ENCODE measurements at places on chromosomes 7 and 10.

DNA sequence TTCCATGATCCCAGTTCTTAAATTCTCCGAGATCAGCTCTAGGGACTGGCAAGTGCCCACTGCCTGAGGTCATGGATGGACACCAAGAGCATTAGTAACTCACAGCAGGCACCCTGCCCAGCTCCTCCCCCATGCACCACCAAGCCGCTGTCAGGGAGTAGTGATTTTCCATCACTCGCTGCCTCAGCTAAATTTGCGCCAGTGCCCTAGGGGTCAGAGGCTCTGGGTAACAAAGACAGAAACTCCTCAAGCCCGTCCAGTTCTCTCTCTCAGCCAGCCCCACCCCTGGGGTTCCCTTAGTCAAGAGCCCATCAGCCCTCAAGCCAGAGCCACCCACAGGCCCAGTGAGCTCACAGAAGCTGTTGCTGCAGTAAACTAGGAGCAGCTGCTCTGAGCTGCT is 30.0 kb downstream of the PAX2 start:
- peak; percentile 74 for DNase-seq

DNA sequence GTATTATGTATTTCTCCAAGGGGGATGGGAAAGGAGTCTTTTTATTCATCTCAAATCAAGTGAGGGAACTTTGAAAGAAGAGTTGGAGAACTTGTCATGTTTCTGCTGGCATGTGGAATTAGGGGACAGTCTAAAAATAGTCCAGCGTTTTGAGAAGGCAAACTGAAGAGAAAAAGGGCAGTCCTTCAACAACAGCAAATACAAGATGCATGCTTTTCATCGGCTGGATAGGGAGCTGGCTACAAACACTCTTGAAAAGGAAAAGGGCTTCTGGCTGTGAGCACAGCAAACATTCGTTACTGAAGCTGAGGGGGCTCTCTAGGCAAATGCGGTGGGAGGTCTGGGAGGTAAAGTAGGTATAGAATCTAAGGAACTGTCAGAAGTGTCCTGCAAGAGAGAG is 91.9 kb downstream of the AHR start:
- DNase-seq = no peak

GRCh38 chr10:124465777-124466488 is 4.3 kb downstream of the LHPP start:
- no peak for DNase-seq

GRCh38 chr10:102300278-102300843 is 55.0 kb downstream of the GBF1 start:
- DNase-seq = peak; percentile 40

GRCh38 chr10:132443605-132443982 is 46.6 kb downstream of the PWWP2B start:
- DNase-seq = peak; percentile 85

DNA sequence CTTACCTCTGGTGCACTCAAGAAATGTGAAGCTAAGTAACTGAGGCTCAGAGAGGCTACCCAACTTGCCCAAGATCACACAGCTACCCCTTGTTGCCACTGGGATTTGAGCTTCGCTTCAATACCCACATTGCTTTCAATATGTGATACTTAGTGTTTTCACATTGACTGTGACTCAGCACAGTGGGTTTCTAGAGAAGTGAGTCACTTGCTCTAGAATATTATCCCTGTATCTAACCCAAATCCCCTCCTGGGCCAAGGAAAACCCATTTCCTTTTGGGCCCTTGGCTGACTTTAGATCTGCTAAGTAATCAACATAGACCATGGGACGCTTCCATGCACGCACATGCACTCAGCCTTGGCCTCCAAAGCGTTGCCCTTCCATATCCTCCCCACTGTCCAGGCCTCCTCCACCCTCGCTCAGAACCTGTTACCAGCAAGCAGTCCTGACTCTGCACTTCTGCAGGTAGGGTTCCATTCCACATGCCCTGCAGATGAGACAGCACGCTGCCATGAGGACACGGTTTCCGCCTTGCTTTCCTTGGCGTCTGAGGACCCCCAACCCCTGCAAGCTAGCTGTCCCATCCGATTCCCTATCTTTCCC is 87.7 kb upstream of the CHST15 start:
- DNase-seq = no peak

- no peak for DNase-seq
Observed at GRCh38 chr10:132489704-132490534, 47.7 kb upstream of the INPP5A start.

DNA sequence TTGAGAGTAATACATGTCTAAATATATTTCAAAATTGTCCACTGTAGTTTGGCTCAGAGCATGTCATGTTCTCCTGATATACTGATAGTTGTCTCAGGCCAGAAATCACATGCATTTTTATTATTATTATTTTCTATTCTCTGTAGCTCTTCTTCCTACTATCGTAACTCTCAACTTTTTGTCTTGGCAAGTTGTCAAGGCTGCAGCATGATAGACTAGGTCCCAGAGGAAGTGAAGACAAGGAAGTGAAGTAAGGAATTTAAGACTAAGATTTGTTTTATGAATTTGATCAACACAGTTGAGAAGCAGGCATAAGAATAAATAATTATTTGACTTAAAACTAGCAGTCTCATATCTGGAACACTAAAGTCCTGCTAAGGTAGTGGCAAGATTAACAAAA is 369.5 kb downstream of the ABCA13 start:
- no peak for DNase-seq

GRCh38 chr10:94224656-94225055 is 138.1 kb downstream of the NOC3L start:
- peak; percentile 40 for DNase-seq

DNA sequence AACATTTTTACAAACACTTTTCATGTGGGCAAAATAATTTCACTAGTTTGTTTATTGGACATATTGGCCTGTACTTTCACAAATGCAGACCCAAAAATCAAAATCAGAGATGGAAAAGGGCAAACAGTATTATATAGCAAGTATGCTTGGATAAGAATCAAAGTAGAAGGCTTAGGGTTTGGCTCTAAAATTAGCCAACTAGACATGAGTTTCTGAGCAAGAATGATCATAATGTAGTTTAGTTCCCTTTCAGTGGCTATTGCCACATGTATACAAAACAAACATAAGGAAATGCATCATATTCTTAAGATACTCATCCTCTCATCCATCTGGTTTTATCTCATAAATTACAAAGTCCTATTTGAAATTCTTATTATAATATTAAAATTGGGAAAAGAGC is 132.5 kb downstream of the IMMP2L start:
- DNase-seq = no peak

GRCh38 chr7:131305152-131305551 is 22.5 kb upstream of the MKLN1 start:
- DNase-seq = no peak

GRCh38 chr7:2046581-2047565 is 185.9 kb downstream of the MAD1L1 start:
- no peak for DNase-seq

DNA sequence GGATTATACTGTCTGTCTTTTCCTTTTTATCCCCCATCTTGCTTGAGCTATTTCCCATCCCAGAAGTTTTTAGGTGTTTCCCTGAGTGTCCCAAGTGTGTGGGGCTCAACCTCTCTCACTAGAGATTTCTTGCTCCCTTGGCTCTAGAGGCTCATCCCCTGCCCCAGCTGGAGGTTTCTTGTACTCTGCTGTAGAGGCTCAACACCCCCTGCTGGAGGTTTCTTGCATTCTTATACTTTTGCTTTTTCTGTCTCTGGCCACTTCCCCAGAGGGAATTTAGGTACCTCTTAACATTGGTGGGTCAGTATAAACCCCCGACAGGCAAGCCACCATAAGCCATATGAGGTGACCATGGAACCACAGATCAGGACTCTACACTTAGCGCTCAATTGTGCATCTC is 114.2 kb upstream of the FAM3C start:
- DNase-seq = no peak

DNA sequence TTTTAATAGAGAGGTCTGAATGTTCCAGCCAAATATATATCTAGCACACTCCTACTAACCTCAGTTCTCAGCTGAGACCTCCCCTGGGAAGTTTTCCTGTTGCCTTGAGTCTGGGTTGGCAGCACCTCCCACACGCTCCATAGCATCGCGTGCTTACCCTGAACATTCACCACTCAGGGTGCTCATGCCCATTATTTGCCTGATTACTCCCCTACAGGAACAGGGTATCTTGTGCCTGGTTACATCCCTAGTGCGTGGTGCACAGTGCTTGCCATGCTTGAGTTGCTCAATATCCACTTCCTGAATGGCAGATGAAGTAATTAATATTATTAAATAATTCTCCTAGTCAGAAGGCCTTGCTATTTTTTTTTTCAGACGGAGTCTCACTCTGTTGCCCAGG is 269.9 kb upstream of the IMMP2L start:
- no peak for DNase-seq

- no peak for DNase-seq
Observed at GRCh38 chr7:2644220-2644561, 12.4 kb downstream of the TTYH3 start.

- peak; percentile 68 for DNase-seq
Observed at GRCh38 chr7:93327006-93327633, 95.0 kb downstream of the VPS50 start.

DNA sequence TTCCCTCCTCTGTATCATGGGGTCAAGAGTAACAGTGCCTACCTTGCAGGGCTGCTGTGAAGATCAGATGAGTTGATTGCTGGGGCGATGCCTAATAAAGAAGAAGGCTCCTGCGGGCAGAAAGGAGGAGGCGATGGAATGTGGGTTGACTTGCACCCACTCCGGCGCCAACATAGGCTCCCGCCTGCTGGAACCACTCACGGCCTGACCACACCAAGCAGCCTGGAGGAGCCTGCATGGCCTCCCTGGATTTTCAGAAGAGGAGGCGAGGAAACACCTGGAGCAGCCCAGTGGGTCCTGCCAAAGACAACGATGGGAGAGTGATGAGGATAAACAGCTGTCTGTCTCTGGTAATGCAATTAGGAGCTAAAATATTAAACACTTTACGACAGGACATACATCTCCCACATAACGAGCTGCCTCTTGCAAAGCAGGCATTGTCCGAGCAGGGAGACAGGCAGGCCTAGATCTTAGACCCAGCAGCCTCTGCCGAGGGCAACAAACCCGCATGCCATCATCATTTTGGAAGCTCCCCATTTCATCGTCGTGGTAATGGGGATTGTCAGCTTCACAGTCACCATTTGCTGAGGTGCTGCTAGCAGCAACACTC is 302.9 kb upstream of the ZMIZ1 start:
- DNase-seq = no peak

DNA sequence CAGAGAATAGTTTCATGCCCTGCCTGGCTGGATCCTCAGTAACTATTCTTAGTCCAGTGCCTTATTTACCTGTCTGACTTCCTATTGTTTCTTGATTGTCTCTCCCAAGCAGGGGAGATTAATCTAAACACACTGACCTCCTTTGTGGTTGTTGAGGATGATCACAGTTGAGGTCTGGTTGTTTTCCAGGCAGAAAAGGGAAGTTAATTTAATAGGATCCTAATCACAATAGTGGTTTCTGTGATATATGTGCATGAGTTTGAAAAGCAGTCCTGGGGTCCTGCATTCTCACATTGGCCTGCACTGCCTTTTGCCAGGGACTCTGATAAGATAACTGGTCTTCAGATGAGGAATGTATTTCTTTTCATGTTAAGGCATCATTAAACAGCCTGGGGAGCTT is 130.1 kb downstream of the SND1 start:
- DNase-seq = no peak

- no peak for DNase-seq
Observed at GRCh38 chr7:69617364-69617763, 19.1 kb downstream of the AUTS2 start.

GRCh38 chr10:34804306-34804705 is 10.8 kb downstream of the PARD3 start:
- no peak for DNase-seq

- DNase-seq = no peak
Observed at GRCh38 chr10:132103116-132103910, 37.6 kb downstream of the JAKMIP3 start.

GRCh38 chr7:102291056-102291915 is 4.6 kb downstream of the SH2B2 start:
- DNase-seq = no peak

- peak; percentile 50 for DNase-seq
Observed at GRCh38 chr7:93055543-93056107, 62.2 kb downstream of the SAMD9 start.

DNA sequence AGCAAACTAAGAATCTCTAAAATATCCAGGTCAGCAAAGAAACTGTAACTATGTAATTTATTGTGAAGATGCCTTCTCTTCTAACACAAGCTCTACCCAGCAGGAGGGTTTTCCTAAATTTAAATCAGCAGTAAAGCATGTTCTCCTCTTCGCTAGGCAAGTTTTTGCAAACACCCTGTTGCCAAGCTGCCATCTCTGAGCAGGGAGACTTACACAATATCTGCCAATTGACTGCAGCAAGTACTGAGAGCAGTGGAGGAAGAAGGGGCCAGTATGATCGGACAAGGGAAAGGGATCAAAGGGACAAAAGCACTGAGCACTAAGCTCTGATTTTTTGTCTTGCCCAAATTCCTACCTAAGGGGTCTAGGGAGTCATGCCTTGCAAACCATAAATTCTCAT is 16.0 kb upstream of the LANCL2 start:
- DNase-seq = no peak

- no peak for DNase-seq
Observed at GRCh38 chr7:151251328-151251688, 2.8 kb upstream of the SMARCD3 start.

DNA sequence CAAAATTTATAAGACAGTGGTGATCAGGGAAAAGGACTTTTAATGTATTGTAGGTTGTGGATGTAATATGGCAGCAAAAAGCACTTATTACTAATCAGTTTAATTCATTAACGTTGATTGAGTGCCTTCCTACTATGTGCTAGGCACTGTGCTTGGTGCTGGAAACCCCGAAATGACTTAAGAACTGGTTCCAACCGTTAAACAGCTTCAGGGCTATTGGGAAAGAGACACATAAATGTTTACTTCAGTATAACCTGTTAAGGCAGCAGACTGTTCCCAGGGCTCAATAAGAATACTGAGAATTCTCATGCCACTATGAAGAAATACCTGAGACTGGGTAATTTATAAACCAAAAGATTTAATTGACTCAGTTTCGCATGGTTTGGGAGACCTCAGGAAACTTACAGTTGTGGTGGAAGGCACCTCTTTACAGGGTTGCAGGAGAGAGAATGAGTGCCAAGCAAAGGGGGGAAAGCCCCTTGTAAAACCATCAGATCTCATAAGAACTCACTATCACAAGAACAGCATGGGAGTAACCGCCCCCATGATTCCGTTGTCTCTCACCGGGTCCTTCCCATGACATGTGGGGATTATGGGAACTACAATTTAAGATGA is 1.1 kb upstream of the SLC25A13 start:
- DNase-seq = no peak

DNA sequence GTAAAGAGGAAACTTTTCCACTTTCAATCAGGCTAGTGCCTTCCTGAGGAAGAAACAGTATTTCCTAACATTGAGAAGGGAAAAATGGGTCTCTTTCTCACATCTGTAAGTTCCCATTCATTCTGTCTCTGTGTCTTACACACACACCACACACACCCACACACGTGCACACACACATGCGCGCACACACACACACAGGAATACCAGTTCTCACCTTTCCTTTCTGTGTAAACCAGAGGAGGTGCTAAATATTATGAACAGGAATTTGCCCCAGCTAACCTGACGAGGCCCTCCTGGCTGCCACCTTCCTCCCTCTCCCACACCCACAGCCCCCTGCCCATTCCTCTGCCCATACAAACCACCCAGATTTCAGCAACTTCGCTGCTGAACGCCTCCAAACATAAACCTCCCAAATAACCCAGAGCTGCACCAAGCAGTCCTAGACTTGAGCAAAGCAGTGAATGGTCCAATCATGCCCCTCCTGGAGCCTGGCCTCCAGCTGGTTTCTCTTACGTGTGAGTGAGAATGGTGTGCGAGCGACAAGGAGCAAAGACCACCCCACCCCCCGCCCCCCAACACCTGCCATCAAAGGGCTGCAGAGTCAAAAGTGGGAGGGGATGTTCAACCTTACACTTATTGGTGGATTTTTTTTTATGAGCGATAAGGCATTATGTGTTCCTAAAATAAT is 190.5 kb downstream of the HECW1 start:
- DNase-seq = no peak
